ENCODE measurements at places on chromosomes 16 and 17.

GRCh38 chr16:83971165-83972130, 3.4 kb downstream of the NECAB2 start:
- DNase-seq: no peak

DNA sequence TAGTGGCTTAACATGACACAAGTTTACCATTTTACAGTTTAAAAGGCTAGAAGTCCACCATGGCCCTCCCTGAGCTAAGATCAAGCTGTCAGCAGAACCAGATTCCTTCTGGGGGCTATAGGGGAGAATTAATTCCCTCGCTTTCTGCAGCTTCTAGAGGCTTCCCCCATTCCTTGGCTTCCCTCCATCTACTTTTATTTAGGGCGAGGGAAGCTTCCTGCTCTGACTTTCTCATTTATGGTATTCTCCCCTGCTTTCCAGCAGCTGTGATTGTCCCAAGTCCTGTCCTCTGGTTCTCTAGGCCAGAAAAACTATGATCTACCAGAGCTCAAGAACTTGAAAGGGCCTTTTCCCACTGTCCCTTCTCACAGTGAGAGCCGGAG, 4.3 kb downstream of the CETP start:
- no peak for DNase-seq

DNA sequence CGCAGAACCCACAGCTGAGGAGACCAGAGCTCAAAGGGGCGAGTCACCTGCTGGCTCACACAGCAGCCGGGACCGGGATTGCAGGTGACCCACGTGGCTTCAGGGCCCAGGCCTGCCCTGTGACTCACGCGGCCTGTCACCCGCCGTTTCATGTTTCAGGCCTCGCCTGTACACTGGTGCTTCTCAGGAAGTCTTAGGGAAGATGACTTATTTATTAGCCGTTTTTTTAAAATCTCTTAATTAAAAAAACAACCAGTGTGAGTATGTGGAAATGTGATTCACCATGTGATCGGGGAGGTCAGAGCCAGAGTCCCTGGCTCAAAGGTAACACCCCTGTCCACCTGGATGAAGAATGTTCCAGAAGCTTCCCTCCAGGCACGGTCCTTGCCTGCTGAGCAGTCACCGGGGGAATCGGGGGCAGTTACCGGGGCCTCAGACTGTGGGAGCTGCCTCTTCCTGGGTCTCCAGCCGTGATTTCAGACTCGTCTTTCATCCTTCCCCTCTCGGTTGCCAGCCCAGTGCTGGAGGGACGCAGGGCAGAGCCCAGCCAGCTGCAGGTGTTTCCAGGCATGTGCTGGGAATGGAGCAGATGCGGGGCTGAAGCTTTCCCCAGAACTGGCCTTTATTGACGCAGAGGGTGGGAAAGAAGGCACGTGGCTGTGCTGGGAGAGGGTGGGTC, 49.3 kb downstream of the CMIP start:
- peak; percentile 86 for DNase-seq

- DNase-seq: peak; percentile 35
Observed at GRCh38 chr16:28317040-28317880, 24.9 kb downstream of the SBK1 start.

DNA sequence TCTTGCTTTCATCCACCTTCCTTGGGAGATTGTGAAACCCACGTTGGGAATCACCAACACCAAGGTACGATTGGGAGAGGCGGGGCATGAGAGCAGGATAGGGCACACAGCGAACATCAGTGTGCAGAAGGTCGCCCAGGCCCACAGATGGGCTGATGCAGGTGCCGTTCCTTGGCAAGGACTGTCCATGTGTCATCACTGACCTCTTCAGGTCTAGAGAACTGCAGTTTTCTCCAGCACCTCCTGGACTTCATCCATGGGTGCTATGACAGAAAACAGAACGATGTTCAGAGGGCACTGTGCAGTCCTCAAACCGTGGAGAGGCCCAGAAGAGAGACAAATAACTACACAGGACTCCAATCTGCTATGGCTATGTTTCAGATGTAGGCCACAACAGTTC, 23.9 kb upstream of the TAT start:
- no peak for DNase-seq

DNA sequence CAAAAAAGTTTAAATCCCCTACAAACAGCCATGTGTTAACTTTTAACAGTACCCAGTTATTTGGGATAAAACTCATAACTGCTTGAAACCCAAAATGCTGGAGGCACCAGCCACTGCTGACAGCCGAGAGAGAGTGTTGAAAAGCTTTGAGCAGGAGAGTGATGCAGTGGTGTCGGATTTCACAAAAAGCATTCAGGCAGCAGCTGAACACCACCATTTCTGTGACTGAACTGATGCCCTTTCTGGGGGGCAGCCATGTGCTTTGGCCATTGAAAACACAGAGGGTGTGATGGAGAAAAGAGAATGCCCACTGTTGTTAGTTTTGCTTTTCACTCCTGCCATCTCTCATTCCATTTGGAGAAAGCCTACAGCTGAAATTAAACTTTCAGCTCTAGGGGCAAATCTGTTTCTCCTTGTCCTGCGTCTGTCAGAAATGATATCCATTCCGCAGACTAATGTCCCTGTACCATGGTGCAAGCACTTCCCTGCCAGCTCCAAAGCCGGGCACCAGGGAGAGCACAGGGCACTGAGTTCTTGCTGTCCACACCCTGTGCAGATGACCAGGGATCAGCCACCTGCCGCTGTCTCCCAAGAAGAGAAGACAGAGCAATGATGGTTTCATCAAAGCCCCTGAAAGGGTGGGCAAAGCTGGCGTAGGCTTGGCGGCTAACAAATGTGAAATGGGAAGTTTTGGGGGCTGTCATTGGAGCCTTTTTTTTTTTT, 16.6 kb upstream of the MLYCD start:
- no peak for DNase-seq

GRCh38 chr16:58882292-58882691, 148.2 kb upstream of the GOT2 start:
- DNase-seq: no peak

DNA sequence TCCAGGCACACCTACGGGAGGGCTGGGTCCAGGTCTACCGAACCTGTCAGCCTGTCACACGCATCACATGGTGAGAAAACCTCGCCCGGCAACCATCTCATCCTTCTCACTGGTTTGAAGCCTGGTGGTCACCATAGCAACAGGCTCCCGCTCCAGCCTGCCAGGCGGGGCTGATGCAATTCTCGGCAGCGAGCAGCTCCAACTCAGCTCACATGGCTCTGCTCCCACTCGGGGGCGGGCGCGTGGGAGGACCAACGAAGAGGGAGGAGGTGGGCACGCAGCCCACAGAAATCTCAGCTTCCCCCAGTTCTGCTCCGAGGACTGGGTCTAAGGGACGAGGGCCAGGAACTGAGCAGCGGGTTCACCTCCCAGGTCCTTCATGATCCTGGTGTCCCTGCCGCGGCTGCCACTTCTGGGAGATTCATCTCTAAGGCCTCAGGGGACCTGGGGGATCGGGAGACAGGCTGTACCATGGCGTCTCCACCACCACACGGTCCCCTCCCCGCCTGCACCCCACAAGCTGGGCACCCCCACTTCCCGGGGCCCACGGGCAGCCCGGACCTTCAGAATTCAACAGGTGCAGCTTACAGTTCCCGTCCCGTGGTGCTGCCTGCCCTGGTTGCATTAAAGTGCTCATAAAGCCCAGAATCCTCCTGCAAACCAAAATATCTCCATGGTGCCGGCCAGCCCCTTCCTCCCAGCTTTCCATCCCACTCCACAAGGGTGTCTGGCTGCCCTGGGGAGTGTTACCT, 25.8 kb downstream of the ABR start:
- DNase-seq: peak; percentile 75
